Fibroblast of pulmonary artery (primary cell): ENCODE measurements at places on chromosomes 11 and 22.
A peak's percentile ranks its signal among the peaks of the same experiment; 100 is the strongest.

DNA sequence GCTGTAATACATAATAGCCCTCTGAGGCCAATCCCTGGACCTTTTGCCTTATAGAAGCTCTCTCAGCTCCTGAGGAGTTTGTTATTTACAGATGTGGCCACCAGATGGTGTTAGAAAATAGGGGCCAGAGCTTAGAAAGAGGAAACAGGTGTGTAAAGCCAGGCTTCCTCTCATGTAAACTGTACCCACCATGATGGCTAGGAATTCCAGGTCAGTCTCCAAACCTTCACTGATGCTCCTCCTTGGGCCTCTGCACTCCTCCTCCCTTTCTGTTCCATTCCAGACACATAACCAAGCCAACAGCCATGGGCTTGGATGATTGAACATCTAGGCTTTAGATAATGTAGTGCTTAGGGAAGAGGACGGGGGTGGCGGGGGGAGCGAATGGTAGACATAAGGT, 39.7 kb downstream of the USP35 start:
- DNase-seq: peak; percentile 75

DNA sequence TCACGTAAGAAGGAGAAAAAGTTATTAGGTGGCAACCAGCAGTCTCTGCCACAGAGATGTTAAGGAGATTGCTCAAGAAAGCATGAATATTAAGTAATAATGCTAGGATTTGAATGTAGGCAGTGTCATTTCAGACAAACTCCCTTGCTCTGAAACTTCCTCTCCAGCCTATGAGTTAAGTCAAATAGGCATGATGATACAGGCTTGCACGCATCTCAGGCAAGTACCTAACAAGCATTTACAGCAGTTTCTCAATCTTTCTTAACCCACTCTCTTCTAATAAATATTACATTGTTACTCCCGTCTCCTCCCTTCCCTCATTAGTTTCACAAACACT, 72.7 kb downstream of the RAB38 start:
- peak; percentile 42 for DNase-seq

DNA sequence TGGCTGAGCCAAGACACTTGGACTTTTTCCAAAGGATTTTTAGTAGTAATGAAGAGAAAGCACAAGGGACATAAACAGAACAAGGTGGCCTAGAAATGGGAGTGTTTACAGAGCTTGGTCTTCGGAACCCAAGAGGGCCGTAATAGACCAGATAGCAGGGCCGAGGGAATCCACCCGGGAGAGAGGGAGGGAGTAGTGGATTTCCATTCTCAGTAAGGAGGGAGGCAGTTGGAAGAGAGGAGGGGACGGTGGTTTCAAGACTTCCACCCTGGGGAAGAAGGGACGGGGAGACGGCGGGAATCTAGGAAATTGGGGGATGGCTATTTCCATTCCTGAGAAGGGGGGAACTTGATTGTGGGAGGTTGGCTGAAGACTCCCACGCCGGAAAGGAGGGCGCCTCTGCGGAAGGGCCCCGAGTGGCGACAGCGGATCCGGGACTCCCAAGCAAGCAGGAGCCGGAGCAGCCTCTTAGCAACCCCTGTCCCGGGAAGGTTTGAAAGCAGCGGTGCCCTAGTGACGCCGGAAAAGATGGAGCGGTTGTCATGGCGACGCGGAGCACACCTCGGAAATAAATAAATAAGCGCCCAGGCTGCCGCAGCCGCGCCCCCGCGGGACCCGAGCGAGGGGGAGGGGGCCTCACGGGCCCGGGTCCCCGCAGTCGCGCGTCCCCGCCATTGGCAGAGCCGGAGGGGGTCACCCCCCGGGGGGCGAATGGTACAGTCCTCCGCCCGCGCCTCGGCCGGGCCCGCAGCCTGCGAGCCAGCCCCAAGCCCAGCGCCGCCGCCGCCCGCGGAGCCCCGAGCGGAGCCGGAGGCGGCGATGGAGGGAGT, 31.6 kb downstream of the EIF3F start:
- peak; percentile 67 for DNase-seq

GRCh38 chr11:4647766-4648165, 4.0 kb downstream of the OR51E1 start:
- no peak for DNase-seq

GRCh38 chr22:39306456-39307361, 12.7 kb downstream of the RPL3 start:
- no peak for DNase-seq

- no peak for DNase-seq
These were observed 15.9 kb downstream of the CCDC82 start for GRCh38 chr11:96373826-96374225.

GRCh38 chr22:30774566-30774965, 79.9 kb downstream of the OSBP2 start:
- no peak for DNase-seq

GRCh38 chr11:115665175-115665821, 161.1 kb upstream of the CADM1 start:
- DNase-seq: no peak

DNA sequence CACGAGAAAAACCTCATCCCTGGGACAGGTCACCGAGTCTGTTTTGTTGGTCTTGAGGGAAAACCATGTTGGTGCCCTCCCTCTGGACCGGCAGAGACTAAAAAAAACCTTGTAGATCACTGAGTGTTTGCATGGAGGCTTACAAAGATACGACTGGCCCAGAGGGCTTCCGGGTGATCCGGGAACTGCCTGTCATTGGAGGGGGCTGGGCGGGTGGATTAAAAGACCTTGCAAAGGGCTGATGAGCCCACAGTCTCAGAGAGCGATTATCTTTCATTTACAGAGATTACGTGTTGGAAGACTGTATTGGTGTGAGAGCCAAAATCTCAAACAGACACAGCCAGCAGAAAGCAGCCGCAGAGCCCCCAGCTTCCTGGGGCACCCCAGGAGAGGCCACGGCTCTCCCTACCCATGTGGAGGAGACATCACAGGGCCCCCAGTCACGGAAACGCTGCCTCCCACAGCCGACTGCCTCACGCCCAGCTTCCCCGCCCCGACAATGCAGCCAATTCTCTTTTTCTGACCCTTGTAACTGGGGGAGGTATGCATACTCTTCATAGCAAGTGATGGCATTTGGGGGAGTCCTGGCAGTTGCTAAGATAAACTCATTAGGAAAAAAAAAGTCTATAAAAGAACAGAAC, 426.4 kb downstream of the CTTN start:
- DNase-seq: no peak

DNA sequence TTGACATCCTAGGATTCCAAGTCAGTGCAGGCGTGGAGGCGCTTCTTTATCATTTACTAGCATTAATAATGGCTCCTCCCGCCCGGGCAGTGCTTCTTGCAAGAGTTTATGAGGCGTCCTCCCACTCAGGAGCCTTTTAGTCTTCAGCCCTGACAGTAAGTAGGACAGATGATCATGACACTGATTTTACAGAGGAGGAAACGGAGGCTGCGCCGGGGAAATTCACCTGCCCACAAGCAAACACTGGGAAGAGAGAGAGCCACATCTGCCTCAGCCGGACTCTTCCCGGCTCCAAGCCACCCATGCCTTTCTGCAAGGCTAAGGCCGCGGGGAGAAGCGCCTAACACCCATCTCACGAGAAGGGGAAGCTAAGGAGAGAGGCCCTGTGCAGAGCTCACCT, 35.9 kb downstream of the KIAA0930 start:
- no peak for DNase-seq

GRCh38 chr22:39486951-39487825, 14.9 kb upstream of the MIEF1 start:
- no peak for DNase-seq

DNA sequence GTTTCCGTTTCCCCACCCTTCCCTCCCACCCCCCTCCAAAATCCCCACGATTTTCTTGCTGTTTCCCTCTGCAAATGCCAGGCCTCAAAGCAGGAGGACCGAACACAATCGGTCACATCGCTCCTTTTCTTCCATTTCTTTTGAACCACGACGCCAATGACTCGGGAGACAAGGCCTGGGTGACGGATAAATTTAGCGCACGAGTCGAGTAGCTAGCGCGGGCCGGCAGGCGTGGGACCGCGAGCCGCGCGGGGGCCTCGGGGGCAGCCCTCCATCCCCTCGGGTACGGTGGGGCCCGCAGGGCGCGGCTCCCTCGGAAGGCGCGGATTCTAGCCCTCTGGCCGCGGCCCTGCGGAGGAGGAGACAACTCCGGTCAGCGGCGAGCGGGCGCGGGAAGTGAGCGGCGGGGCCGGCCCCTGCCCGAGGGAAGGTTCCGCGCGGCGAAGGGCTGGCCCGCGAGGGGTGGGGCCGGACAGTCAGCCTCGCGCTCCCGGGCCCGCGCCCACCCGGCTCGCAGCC, 414 bp downstream of the JOSD1 start:
- peak; percentile 67 for DNase-seq

GRCh38 chr11:77505956-77506355, 32.1 kb upstream of the PAK1 start:
- no peak for DNase-seq

GRCh38 chr22:36360871-36361383, 26.8 kb downstream of the MYH9 start:
- no peak for DNase-seq

DNA sequence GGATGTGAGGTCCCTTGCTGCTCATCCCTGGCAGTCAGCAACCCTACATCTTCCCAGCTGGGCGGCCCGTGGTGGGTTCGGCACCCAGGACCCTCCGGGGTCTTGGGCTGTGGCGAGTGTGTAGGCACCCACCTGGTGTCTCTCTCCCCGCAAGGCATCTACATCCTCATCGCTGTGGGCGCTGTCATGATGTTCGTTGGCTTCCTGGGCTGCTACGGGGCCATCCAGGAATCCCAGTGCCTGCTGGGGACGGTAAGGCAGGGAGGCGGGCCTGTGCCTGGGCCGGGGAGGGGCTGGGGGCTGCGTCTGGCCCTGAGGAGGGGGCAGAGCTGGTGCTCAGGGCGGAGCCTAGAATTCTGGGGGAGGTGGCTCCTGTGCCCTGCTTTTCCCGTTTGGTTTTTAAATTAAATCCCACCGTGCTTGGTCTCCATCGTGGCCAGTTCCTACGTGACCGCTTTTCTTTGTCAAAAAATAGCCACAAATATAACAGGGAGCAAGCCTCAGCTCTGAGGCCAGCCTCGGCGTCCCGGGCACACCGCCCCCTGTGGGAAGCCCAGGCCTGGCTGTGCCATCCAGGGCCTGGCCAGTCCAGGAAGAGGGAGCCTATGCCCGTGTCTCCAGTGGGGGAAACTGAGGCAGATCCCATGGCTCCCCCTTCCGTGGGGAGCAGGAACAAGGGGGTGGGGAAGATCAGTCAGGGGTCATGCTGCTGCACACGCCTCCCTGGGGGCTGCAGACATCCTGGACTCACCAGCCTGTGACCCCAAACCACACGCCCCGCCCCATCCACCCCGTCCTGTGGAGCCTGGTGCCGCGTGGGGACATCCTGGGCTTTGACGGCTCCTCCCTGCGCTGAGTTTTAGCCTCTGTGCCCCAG, 6.4 kb upstream of the TSSC4 start:
- no peak for DNase-seq

- peak; percentile 8 for DNase-seq
These were observed 112.1 kb upstream of the BDNF start for GRCh38 chr11:27812341-27812740.

GRCh38 chr11:5241458-5241857, 7.2 kb upstream of the HBD start:
- DNase-seq: no peak

DNA sequence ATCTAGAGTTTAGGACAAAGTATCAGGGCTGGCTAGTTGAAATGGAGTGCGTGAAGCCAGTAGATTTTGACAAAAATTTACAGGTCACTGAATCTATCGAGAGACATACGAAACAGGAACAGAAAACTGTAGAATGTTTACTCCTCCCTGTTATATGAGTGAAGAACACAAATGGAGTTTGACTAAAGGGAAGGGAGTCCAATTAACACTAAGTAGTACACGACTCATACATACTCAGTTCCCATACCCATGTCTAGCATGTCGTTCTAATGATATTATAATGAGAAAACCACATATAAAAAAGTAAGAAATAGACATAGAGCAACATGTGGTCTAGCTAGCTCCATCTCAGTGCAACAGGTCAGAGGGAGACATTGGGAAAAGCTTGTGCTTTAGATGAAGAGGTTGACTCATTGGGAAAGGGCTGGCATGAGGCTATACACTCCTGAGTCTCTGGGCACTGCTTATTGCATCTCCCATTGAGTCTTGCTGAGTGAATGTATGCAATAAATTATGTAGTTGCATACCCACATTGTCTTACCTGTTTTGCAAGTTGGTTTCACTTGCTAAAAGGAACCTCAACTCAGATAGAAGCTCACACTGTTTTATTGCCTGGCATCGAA, 43.5 kb downstream of the CD44 start:
- no peak for DNase-seq

- DNase-seq: peak; percentile 28
These were observed 56.0 kb downstream of the USP35 start for GRCh38 chr11:78244546-78245255.

- DNase-seq: no peak
These were observed 376.4 kb downstream of the BRD1 start for GRCh38 chr22:49451070-49451840.

- peak; percentile 87 for DNase-seq
These were observed 108.3 kb downstream of the CHST1 start for GRCh38 chr11:45556851-45557707.

DNA sequence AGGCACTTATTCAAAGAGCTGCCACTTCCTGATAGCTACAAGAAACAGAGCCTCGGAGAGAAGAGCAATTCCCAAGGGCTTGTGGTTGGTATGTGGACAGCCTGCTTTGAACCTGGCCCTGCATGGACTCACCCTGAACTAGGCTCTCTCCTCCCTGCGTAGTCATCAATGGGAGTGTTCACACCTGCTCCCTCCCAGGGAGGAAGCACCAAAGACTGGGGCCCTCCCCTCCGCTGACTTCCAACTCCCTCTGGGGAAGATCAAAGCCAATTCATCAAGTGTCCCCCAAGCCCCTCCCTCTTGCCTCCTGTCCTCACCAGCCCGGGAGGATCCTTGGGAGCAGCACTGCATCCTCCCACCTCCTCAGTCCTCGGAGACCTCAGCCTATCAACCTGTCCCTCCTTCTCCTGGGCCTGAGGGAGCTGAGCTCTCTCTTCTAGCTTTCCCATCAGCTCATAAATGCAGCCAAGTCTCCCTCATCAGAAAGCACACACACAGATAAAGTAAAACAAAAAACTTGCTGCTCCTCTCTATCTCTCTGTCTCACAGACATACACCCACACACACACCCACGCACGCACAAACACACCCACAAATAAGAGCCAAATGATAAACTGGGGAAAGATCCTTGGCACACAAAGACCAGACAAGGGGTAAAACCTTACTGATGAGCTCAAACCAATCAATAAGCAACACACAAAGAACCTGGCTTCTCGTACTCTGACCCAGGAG, 3.3 kb downstream of the A4GALT start:
- no peak for DNase-seq

GRCh38 chr11:126607374-126607773, 251.9 kb downstream of the ST3GAL4 start:
- DNase-seq: peak; percentile 49

GRCh38 chr11:134838708-134839107, 426.7 kb upstream of the B3GAT1 start:
- DNase-seq: no peak

- no peak for DNase-seq
These were observed 38.4 kb downstream of the B3GAT1 start for GRCh38 chr11:134373591-134374052.

DNA sequence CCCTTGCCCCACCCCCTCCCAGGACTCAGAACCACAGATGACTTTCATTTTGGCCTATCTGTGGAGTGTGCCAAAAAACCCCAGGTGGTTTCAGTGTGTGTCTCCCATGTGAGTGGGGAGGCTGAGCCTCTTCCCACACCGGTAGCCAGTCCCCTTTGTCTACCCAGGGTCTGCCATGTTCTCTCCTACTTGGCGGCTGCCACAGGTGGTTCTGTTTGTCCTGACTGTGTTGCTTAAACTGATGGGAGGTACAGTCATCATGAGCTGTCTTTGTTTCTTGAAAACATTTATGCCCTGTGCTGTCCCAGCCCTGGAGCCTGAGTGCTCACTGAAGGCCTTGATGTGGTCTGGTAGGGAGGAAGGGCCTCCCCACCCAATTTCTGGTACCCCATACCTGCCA, 39.7 kb upstream of the SUSD2 start:
- no peak for DNase-seq
